Trophoblast cell (in vitro differentiated cells and primary cell): ENCODE measurements at places on chromosomes 16 and 17.

GRCh38 chr17:17812211-17813054, 24.4 kb downstream of the SREBF1 start:
- no peaks in the 10 kb centered on the region for H3K27me3 ChIP-seq
- H3K36me3 ChIP-seq: peaks cover 66% of the 10 kb centered on the region
- peaks cover 21% of the 10 kb centered on the region for H3K4me1 ChIP-seq

- H3K27ac ChIP-seq: no peak overlapping the region
- H3K4me1 ChIP-seq: no peaks in the 10 kb centered on the region
- peak; percentile 38 for DNase-seq
- H3K27me3 ChIP-seq: no peaks in the 10 kb centered on the region
- H3K4me3 ChIP-seq: no peak overlapping the region
- no peaks in the 10 kb centered on the region for H3K36me3 ChIP-seq
Measured at GRCh38 chr16:11370084-11370931, 25.0 kb downstream of the RMI2 start.

DNA sequence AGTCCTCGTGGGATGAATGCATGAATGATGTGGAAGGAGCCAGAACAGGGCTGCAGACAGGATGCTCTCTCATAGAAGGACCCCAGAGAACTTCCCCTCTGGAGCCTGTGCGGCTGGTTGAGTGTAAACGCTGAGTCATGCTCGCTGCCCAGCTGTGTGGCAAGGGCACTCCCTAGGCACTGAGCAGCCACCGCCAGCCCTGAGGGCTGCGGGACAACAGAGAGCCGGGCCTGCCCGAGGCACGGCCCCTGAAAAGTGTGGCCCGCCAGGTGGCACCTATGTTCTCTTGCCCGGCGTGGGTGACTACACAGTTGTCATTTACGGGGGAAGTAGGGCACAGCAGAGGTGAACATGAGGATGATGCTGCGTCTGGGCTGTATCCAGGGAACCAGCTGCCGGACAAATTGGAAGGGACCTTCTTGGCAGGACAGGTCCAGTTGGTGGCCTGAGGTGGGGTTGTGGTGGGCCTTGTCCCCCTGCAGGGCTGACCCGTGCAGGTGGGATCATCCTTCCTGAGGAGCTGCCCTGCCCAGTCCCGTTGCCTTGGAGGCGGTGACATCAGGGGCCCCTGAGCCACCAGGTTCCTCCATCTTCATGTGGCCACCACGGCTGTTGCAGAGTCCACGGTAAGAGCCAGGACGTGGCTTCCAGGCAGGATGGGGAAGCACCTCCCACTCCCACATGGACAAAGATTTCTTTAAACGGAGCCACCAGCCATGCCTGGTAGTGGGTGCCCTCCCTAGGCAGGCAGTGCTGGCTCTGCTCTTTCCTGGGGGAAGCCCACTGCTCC, 94.8 kb upstream of the CBX4 start:
- H3K36me3 ChIP-seq: peaks cover 9% of the 10 kb centered on the region
- H3K4me1 ChIP-seq: peaks cover 2% of the 10 kb centered on the region
- H3K27me3 ChIP-seq: peaks cover 22% of the 10 kb centered on the region

DNA sequence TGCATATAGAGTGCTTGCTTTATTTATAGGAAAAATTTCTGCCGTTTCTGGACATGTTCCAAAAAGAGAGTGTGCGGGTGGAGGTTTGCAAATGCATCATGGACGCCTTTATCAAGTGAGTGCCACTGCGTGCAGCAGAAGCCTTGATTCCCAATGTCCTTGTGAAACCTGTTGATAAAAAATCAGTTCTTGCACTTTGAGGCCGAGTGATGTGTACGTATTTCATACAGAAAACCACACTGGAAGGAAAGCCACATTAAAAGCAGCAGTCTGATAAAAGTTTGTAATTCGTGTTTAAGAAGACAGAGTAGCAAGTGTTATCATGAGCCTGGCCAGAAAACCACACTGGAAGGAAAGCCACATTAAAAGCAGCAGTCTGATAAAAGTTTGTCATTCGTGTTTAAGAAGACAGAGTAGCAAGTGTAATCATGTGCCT, 78.0 kb downstream of the KNOP1 start:
- no peak overlapping the region for H3K27ac ChIP-seq
- H3K27me3 ChIP-seq: no peaks in the 10 kb centered on the region
- no peak overlapping the region for H3K4me3 ChIP-seq
- peaks cover 4% of the 10 kb centered on the region for H3K36me3 ChIP-seq

DNA sequence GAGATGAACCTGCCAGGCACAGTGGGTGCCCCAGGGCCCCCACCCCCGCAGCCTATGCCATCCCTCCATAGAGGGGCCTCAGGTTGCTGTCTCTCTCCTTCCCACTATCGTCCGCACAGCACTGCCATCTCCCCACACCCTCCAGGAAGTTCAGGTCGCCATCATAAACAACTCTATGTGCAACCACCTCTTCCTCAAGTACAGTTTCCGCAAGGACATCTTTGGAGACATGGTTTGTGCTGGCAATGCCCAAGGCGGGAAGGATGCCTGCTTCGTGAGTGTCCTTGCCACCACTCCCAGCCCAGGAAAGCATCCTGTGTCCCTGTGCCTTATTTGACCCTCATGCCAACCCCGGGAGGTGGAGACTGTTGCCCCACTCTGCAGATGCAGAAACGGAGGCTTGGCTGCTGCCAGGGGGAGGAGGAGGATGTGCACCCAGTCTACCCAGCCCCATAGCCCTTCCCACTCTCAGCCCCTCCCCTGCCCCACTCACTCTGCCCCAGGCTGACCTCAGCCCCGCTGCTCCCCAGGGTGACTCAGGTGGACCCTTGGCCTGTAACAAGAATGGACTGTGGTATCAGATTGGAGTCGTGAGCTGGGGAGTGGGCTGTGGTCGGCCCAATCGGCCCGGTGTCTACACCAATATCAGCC, 3.9 kb downstream of the PRSS21 start:
- DNase-seq: no peak
- H3K27me3 ChIP-seq: no peaks in the 10 kb centered on the region
- peaks cover 7% of the 10 kb centered on the region for H3K4me1 ChIP-seq
- no peaks in the 10 kb centered on the region for H3K36me3 ChIP-seq
- no peak overlapping the region for H3K27ac ChIP-seq

DNA sequence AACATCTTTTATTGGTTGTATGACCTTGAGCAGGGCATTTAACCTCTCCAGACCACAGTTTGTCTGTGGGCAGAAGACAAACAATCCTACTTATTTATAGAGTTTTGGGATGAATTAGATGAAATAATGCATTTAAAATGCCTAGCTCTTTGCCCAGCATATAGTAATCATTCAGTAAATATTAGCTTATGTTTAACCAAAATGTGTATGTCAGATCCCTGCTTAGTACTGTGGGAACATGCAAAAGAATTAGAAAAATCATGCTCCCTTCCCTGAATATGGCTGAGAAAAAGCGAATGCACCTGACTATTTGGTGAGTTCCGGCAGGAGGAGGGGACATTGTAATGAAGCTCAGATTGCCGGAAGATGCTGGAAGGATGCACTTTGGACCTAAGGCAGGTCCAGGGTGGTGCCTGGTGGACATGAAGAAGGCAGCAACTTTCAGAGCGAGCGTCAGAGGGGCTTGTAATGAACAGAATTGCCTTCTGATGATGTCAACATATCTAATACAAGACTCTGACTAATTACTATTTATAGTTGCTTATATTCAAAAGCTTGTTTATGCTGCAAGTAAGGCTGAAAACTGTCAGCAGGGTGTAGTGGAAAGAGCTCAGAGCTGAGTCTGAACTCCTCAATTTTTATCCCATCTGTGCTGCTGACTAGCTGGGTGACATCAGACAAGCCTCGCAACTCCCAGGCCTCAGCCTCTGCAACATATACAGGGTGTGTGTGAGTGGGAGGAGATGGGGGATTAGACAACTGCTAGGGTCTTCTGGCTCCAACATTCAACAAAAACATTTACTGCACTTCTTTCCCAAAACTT, 221.2 kb downstream of the PRKCA start:
- DNase-seq: no peak
- H3K27ac ChIP-seq: no peak overlapping the region
- H3K27me3 ChIP-seq: no peaks in the 10 kb centered on the region

GRCh38 chr16:76573281-76573680, 296.1 kb downstream of the CNTNAP4 start:
- DNase-seq: no peak
- no peak overlapping the region for H3K27ac ChIP-seq

- no peak for DNase-seq
- H3K4me1 ChIP-seq: peaks cover 8% of the 10 kb centered on the region
- H3K27ac ChIP-seq: no peak overlapping the region
- H3K27me3 ChIP-seq: no peaks in the 10 kb centered on the region
- H3K4me3 ChIP-seq: no peak overlapping the region
Measured at GRCh38 chr17:28554565-28554964, 2.1 kb upstream of the UNC119 start.

DNA sequence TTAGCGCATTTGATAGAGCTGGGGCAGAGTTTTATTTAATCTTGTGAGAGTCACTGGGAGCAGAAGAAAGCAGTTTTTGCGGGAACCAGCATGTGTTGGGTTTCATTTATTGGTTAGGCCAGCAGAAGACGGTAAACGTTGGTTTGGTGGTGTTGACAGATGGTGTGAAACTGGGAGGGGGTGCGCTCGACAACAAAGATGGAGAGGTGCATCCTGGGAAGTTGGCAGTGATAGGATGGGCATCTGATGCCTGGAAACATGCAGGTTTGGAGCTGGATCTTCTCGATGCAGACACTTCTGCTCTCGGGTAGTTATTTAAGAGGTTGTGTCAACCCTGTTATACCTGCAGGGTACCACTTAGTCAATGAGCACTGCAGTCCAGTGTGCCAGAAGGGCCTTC, 24.9 kb upstream of the CLEC18A start:
- no peak for DNase-seq
- H3K27me3 ChIP-seq: no peaks in the 10 kb centered on the region
- H3K4me3 ChIP-seq: no peak overlapping the region
- H3K27ac ChIP-seq: no peak overlapping the region
- peaks cover 2% of the 10 kb centered on the region for H3K36me3 ChIP-seq

DNA sequence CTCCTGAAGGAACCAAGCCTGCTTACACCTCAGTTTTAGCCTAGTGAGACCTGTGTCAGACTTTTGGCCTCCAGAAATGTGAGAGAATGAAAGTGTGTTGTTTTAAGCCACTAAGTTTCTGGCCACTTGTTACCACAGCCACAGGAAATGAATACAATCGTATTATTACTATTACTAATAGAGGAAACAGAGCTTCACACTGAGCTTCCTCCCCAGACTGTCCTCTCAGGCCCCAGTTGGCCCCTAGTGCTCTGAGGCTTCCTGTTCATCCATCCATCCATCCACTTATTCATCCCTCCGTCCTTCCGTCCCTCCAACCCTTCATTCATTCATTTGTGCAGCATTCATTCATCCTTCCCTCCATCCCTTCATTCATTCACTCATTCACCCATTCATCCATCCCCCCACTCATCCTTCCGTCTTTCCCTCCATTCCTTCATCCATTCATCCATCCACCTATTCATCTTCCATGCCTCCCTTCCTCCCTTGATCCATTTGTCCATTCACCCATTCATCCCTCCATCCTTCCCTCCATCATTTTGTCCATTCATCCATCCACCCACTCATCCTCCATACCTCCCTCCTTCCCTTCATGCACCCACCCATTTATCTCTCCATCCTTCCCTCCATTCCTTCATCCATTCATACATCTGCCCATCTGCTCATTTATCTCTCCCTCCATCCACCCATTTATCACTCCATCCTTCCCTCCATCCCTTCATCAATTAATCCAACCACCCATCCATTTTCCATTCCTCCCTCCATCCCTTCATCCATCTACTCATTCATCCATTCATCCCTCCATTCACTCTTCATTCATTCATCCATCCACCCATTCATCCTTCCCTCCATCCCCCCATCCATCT, 95.0 kb downstream of the FOXL1 start:
- H3K27ac ChIP-seq: no peak overlapping the region
- H3K27me3 ChIP-seq: no peaks in the 10 kb centered on the region
- DNase-seq: no peak
- no peak overlapping the region for H3K4me3 ChIP-seq
- H3K4me1 ChIP-seq: peaks cover 7% of the 10 kb centered on the region

DNA sequence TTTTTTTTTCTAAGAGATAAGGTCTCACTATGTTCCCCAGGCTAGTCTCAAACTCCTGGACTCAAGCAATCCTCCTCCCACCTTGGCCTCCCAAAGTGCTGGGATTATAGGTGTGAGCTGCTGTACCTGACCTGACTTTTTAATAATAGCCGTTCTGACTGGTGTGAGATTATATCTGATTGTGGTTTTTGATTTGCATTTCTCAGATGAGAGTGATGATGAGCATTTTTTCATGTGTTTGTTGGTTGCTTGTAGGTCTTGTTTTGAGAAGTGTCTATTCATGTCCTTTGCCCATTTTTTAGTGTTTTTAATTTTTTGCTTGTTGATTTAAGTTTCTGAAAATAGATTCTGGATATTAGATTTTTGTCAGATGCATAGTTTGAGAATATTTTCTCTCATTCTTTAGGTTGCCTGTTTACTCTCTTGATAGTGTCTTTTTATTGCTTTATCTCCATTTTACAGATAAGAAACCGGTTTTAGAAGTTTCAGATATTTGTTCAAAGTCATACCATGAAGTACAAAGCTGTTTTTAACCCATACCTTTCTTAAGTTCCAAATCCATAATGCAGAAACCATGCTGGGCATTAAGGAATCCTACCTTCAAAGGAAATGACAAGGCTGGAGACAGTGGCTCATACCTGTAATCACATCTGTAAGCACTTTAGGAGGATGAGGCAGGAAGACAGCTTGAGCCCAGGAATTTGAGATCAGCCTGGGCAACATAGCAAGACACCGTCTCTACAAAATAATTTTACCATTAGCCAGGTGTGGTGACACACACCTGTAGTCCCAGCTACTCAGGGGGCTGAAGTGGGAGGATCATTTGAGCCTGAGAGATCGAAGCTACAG, 168.4 kb upstream of the TBX2 start:
- DNase-seq: peak; percentile 97
- H3K27ac ChIP-seq: no peak overlapping the region
- no peaks in the 10 kb centered on the region for H3K36me3 ChIP-seq
- no peak overlapping the region for H3K4me3 ChIP-seq

DNA sequence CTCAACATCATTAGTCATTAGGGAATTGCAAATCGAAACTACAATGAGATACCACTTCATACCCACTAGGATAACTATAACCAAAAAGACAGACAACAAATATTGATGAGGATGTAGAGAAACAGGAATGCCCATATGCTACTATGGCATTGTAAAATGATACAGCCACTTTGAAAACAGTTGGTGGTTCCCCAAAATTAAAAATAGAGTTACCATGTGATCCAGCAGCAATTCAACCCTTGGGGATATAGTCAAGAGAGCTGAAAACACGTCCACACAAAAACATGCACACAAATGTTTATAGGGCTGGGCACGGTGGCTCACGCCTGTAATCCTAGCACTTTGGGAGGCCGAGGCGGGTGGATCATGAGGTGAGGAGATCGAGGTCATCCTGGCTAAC, 10.0 kb upstream of the PECAM1 start:
- DNase-seq: no peak
- no peaks in the 10 kb centered on the region for H3K4me1 ChIP-seq
- no peak overlapping the region for H3K27ac ChIP-seq
- H3K4me3 ChIP-seq: no peak overlapping the region
